ENCODE measurements at places on chromosomes 3 and 15.

DNA sequence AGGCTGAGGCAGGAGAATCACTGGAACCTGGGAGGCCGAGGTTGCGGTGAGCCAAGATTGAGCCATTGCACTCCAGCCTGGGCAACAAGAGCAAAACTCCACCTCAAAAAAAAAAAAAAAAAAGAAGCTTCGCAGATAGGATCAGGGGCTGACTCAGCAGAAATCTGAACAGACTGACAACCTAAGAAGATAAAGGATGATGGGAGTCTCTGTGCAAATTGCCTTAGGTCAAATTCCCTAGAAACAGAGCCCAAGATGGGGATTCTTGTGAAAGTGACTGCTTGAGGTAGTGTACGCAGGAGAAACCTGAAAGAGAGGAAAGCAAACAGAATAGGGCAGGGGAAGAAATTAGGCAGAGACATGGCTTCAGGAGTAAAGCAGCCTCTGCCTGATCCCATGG, 160.8 kb upstream of the LRIG1 start:
- DNase-seq, result no peak

DNA sequence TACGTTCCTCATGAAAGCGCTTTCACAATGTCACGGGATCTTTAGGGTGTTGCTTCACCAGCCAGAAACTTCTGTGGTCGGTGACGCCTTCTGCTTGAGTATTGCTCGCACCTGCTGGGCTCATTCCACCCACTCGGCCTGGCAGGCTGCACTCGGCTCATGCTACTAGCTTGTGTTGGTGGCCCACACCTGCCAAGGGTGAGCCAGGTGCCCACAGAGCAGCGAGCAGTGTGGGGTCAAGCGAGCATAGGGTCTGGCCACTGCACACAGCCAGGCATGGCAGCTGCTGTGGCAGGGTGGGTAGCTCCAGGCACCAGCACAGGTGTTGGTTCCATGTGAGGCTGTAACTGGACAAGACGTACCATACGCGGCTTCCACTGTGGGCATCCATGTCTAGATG, 202.9 kb upstream of the CADM2 start:
- DNase-seq, result no peak

- DNase-seq, result no peak
Observed at GRCh38 chr15:82771789-82772607, 33.9 kb downstream of the FSD2 start.

GRCh38 chr3:64187065-64187959, 38.0 kb downstream of the PRICKLE2 start:
- no peak for DNase-seq

GRCh38 chr3:81003008-81003645, 758.3 kb downstream of the GBE1 start:
- DNase-seq, result no peak

GRCh38 chr15:85540085-85540797, 159.8 kb downstream of the AKAP13 start:
- no peak for DNase-seq

DNA sequence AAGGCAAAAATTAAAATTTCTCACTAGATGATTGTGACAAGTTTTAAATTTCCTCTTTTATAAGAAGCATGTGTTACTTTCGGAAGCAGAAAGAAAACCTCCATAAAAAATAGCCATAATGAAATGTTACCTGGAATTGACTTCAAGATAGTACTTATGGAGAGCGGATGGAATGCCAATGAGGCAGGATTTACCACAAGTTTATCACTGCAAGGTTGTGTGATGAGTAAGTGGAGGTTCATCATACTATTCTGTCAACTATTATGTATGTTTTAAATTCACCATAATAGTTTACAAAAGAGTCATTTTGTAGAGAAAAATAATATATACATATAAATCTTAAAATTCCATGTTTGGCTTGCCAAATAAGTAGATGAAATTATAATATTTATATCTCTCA, 230.3 kb downstream of the SCAPER start:
- no peak for DNase-seq

DNA sequence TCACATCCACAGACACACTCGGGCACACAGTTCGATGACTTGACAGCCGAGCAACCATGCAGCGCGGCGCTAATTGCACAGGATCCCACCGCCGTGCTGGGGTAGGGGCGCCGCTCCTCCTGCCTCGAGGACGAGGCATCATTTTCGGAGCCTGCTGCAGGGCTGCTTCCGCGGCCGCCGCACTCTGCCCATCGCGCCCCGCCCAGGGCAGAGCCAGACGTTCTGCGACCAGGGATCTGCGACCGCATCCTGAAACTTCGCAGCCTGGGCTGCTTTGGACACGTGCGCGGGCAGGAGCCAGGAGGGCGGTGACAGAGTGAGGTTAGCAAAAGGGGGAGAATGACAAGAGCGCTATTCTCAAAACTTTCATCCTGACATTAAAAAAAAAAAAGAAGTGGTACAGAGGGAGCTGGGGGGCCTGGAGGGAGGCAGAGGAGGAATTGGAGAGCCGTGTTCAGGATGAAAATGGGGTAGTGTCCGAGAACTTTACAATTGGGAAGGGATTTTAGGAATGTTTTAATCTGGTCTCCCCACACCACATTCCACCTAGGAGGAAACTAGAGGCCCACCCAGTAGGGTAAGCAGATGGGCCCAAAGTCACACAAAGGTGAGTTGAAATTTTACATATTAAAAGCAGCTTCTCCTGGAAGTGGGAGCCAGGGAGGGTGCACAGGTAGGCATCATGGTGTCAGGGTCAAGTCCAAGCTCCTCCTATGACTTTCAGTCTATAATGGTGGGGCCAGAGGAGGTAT, 15.9 kb downstream of the IGDCC3 start:
- no peak for DNase-seq

- DNase-seq, result no peak
Observed at GRCh38 chr3:150773616-150774192, 10.7 kb upstream of the SIAH2 start.

- no peak for DNase-seq
Observed at GRCh38 chr3:25663347-25663868, 1.3 kb downstream of the TOP2B start.

- no peak for DNase-seq
Observed at GRCh38 chr15:75723847-75724660, 11.4 kb upstream of the CSPG4 start.

- DNase-seq, result no peak
Observed at GRCh38 chr15:83404121-83404520, 43.0 kb upstream of the SH3GL3 start.

DNA sequence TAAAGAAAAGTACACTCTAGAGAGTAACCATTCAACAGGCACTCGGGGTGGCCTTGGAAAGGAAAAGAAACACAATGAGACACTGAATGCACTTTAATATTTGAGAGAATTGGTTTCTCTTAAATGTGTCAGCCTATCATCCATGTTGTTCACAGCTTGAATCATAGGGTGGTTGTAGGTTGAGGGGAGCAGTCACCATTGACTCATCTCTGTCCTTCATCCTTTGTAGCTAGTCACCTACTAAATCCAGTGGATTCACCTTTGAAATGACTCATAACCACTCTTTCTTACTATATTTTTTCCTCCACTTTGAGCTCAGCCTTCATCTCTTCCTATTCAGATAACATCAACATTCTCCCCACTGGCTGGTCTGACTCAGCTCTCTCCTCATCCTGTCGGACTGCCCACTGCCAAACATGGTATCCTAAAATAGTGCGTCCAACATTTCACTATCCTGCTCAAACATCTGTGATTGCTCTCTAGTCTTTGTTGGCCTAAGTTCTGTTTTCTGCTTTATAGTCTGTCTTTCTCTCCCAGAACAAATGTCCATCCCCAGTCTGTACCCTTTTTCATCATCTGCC, 182.7 kb upstream of the GADL1 start:
- DNase-seq, result no peak

DNA sequence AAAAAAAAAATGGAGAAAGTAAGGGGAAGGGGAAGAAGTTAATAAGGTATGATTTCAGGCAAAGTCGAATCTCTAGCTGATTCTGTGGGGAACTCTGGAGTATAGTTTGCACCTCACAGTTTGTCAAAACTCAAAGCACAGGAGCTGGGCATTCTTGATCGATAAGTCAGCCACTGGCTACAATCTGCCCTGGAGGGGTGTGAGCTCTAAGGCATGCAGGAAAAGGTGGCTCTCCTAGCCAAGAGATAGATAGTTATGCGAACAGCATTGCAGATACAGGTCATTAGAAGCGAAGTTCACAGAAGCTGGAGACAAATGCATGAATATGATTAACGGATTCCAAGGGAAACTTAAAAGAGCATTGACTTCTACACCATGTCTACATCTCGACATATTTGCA, 952.6 kb downstream of the AGBL1 start:
- DNase-seq, result no peak

Measured in stimulated activated CD4-positive, alpha-beta T cell treated with anti-CD3 and anti-CD28 coated beads, Interleukin-1b, Interleukin-23, amount 100 ng/mL, for 1 hour (primary cell).